ENCODE measurements at places on chromosomes 7 and 10. TPM values are rescaled to one million over a fixed set of nuclear protein-coding genes. Genes with fewer than 3 reads are reported as not detected.
A peak's percentile ranks its signal among the peaks of the same experiment; 100 is the strongest.

DNA sequence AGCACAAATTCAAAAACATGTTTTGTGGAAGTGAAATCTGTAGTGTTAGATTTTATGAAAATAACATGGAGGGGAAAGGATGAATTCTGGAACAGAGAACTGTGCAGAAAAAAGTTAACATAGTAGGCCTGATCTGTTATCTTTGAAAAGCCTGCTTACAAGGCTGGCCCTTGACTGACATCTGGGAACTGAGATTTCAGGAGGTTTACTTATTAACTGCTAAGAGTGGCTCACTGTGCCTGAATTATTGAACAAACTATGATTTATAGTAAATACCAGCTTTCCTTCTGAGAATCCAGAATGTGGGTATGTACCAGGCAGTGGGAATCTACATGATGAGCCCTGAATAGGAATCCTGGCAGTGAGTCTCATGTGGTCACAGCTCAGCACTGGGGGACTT lies 30.5 kb downstream of the NSUN6 start:
- no peak overlapping the region for H3K4me3 ChIP-seq
- no peaks in the 10 kb centered on the region for H3K27me3 ChIP-seq
- peaks cover 3% of the 10 kb centered on the region for H3K36me3 ChIP-seq
- H3K27ac ChIP-seq, result no peak overlapping the region

DNA sequence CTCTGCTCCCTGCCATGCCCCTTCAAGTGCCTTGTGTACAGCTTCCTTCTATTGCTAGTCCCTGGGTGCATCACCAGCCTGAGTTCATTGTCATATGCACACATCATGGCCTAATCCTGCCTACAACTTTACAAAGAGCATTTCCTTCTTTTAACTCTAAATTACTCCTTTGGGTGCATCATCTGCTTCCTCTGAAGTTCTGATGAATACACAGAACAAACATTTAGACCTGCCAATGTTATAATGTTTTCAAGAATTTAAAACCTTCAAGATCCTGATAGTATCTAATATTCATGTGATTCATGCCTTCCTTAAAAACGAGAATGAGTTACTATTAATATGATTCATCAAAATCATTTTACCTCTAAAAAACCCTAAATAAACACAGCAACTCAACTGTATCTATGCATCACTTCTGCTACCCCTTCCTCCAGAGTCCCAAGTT lies 357.1 kb downstream of the MAGI2 start:
- H3K4me3 ChIP-seq, result no peak overlapping the region
- no peaks in the 10 kb centered on the region for H3K36me3 ChIP-seq
- no peak for DNase-seq
- no peak overlapping the region for H3K27ac ChIP-seq
- no peaks in the 10 kb centered on the region for H3K4me1 ChIP-seq

GRCh38 chr10:132308587-132309470 lies 1.1 kb upstream of the STK32C start:
- peak overlapping the region; percentile 67 for H3K4me3 ChIP-seq
- H3K36me3 ChIP-seq, result peaks cover 4% of the 10 kb centered on the region
- H3K4me1 ChIP-seq, result no peaks in the 10 kb centered on the region
- H3K27ac ChIP-seq, result no peak overlapping the region

DNA sequence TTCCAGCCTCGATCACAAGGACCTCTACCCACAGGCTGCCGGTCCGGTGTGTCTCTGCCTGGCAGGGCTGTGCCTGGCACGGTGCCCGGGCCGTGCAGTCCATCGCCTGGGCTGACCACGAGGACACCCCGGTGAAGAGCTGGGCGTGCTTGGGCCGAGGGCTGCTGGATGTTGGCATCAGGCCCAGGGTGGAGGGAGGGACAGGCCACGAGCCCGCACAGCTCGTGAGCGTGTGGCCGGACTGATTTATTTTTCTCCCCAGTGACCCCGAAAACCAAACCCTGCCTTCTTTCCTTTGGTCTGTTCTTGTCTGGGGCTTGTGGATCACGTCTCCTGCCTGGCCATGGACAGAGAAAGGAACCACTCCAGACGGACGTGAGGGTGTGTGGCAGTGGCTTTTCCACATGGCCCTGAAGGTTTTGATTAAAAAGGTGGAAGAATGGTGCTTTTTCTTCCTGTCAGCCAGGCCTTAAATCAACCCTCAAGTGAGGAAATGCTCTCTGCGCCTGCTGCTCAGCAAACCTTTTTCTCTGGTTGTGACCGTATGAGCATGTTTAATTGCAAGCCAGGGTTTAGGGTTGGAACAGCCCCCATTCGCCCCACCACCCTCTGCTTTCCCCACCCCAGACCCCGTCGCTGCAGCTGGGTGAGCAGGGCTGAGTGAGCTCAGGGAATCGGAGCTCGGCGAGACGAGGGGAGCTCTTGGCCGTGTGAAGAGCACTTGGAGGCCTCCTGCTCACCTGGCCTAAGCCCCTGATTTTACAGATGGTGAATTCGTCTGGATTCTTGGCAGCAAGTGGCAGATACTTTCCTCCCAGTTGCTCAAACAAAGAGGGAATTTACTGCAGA lies 130.1 kb downstream of the RGS10 start:
- peak overlapping the region; percentile 95 for H3K27ac ChIP-seq
- no peaks in the 10 kb centered on the region for H3K36me3 ChIP-seq
- 0 out of 2 replicates have a peak, but pooled peaks cover 7% of the 10 kb centered on the region for H3K4me1 ChIP-seq

DNA sequence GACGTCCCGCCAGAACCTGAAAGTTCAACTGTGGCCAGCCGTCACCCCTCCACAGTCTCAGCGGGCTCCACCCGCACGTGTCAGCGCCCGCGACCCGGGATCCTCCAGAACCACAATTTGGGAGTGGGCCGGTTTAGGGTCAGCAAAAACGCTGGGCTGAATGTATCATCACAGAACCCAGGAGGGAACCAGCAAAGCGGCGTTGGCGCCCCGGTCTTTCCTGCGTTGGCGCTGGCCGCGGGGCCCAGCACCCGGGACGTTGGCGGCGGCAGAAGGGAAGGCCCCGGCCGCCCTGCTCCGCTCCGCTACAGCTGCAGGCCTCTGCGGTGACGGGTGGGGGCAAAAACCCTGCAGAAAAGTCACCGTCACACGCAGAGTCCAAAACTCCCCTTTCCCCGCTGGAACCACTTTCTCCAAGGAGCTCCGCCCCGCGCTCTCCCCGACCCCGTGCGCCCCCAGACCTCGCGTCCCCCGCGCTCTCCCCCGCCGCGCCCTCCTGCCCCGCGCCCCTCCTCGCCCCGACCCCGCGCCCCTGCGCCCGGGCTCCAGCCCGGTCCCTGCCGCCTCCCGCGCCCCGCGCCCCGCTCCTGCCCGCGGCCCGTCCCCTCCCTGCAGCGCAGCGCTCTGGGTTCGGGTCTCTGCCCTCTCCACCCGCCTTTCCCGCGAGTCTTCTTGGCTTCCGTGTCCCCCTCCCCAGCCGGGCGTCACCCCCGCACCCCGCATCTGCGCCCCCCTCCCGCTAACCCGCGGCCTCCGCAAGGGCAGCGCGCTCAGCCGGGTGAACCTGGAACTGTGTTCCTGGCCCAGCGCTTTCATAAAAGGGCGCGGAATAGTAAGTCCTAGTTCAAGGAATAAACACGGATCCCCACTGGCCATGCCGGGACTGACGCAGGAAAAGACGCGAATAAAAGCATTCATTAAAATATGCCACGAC lies 24.0 kb upstream of the RNF32 start:
- H3K4me3 ChIP-seq, result peak overlapping the region; percentile 38
- H3K27ac ChIP-seq, result no peak overlapping the region
- H3K27me3 ChIP-seq, result peaks cover 15% of the 10 kb centered on the region
- DNase-seq, result peak; percentile 86

DNA sequence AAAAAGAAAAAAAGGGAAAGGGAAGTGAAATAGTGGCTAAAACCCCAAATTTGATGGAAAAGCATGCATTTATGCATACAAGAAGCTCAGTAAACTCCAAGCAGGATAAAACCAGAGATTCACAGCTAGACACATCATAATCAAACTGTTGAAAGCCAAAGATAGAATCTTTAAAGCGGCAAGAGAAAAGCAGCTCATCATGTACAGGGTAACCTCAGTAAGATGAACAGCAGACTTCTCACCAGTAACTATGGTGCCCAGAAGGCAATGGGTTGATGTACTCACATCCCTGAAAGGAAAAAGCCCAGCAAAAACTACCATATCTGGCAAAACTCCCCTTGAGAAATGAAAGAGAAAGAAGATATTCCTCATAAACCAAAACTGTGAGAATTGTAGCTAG lies 60.4 kb downstream of the TPST1 start:
- DNase-seq, result peak; percentile 39
- H3K36me3 ChIP-seq, result peaks cover 24% of the 10 kb centered on the region
- H3K4me1 ChIP-seq, result no peaks in the 10 kb centered on the region

Gene EPO
- not detected for polyA plus RNA-seq

Gene RAPGEF5
- 1.8 TPM for polyA plus RNA-seq

Gene CYP3A5
- 0.31 TPM for polyA plus RNA-seq
